ENCODE measurements at places on chromosomes 4 and X.

GRCh38 chrX:153161952-153162351 is 17.1 kb upstream of the MAGEA1 start:
- DNase-seq = no peak

- DNase-seq = no peak
Measured at GRCh38 chr4:105092356-105092755, 54.3 kb upstream of the TET2 start.

DNA sequence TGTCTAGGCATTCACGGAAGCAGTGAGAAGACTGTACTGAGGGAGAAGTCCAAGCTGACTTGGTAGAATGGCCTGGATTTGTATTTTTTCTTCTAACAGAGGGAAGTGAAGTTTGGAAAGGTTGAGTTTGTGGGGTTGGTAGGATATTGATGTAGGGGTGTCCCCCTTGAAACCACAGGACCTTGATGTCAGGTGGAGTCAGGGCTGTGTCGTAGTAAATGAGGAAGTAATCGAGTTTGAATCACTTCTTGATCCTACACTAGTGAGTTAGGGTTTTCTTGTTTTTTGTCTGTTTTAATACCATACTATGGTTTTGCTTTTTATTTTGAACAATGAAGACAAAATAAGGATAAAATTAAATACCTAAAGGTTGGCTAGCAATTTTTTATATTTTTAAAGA is 30.1 kb upstream of the ANAPC4 start:
- no peak for DNase-seq

DNA sequence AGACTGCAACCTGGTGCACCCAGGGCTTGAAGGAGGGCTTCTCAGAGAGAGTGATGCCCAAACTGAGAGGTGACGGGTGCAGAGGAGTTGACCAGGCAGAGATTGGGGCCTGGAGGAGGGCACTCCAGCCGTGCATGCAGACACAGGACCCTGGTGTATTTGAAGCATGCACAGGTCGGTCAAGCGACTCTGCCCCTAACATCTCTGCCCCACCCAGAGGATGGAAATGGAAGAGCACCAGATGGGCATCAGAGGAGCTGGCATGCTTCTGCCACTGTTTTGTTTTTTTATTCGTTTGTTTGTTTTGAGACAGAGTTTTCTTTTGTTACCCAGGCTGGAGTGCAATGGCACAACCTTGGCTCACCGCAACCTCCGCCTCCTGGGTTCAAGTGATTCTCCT is 320.9 kb downstream of the EVC2 start:
- DNase-seq = no peak

- no peak for DNase-seq
Measured at GRCh38 chr4:7460566-7460965, 25.8 kb upstream of the PSAPL1 start.

DNA sequence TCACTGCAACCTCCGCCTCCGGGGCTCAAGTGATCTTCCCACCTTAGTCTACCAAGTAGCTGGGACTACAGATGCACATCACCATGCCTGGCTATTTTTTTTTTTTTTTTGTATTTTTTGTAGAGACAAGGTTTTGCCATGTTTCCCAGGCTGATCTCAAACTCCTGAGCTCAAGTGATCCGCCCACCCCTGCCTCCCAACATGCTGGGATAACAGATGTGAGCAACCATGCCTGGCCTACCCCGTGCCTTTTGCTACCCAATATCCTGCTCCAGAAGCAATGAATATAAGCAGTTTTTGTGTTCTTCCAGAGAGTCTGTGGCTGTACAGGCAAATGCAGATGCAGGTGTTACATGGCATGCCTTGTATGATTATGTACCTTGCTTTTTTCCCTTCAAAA is 50.5 kb downstream of the TBC1D14 start:
- DNase-seq = no peak

DNA sequence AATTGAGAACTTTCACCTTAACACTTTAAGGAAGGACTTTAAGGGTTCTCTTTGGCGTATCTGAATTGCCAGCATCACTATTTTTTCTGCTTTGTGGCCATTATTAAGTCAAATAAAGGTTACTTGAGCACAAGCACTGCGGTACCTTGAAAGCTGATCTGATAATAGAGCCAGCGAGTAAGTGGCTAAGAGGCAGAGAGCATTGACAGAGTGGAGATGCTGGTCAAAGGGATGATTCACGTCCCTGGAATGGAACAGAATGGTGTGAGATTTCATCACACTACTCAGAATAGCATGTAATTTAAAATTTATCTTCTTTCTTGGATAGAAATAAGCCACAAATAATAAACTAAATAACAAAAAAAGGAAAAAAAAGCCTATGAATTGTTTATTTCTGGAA is 57.1 kb upstream of the NPFFR2 start:
- no peak for DNase-seq

DNA sequence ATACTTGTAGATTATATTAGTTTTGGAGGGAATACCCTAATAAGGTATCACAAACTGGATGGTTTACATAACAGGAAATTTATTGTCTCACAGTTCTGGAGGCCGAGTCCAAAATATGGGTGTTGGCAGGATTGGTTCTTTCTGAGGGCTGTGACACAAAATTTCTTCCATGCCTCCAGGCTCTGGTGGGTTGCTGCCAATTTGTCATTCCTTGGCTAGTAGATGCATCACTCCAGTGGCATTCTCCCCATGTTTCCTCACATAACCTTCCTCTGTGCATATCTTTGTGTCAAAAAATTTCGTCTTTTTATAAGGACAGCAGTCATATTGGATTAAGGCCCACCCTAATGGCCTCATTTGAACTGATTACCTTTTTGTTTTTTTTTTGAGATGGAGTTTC is 49.3 kb downstream of the APELA start:
- no peak for DNase-seq

DNA sequence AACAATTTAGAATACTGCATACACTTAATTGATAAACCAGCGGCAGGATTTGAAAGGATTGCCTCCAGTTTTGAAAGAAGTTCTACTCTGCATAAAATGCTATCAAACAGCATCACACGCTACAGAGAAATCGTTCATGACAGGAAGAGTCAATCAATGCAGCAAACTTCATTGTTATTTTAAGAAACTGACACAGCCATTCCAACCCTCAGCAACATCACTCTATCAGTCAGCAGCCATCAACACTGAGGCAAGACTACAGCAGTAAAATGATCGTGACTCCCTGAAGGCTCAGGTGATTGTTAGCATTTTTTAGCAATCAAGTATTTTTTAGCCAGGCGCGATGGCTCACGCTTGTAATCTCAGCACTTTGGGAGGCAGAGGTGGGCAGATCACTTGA is 98.3 kb downstream of the FBXW7 start:
- no peak for DNase-seq

DNA sequence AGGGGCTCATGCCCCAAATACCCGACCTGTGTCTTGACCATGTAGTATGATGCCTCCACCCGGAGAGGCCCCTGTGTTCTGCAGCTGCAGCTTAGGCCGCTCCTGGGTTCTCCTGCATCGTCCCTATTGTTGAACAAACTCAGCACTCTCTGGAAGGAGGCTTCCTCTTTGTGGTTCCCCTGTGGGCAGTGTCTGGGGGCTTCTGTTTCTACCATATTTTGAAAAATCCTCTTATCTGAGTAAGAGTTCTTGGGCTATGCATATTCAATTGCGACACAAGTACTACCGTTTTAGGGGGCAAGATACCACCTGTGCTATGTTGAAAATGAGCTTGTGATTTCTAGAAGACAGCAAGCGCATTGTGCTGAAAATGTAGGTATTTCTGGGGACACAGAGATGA is 276.6 kb downstream of the DHRSX start:
- DNase-seq = no peak

DNA sequence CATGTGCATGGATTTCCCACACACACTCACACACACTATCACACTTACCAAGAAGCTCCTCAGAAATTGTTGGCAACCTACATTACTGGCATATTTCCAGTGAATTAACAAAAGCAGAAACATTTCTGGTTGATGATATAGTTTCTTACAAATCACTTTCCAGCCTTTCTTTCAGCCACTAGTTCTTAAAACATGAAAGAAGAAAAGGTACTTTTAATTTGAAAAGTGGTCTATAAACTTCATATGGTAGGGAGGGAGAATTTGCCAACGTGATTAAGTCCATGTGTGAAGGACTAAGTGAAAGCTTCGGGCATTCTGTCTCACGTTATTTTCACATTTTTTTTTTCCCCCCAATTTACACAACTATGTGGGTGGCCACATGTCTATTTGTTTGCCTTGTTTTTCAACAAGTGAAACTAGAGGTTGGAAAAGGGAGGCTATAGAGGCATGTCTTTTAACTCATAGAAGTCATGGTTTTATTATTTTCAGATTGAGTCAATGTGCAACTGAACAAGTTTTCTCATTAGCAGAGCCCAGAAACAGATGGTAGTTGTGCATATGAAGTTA is 832.1 kb upstream of the INTU start:
- peak; percentile 58 for DNase-seq

GRCh38 chr4:10326075-10326474 is 131.2 kb downstream of the ZNF518B start:
- DNase-seq = no peak

DNA sequence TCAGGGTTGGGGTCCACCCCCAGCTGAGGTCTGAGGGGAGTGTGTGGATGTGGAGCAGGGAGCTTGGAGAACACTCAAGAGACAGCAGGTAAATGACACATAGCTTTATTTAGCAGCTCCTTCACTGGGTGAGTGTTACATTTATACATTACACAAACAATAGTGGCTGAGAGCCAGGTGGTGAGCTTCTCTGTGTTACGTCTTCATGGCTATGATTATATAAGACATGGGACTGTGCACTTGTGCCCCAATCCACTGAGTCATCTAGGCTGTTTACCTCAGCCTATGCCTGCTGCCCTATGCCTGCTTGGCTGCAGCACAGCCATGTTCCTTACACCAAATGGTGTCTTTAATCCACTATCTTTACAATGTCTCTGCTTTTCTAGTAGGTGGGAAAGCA is 459.6 kb downstream of the AFF2 start:
- DNase-seq = no peak

DNA sequence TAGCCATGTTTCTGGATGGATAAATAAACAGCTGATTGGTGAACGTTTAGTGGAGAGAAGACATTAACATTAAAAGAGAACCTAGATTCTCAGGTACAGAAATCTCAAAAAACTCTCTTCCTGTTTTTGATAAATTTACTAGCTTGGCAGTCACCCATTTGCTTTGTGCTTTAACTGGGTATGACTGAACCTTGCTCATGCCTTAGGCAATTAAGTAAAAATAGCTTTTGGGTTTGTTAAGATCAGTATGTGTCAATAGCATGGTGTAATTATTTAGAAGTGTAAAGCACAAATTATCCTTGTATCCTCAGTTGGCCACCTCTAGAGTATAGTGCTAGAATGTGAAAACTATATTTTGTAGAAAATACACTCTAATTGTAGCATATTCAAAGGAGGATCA is 200.0 kb downstream of the CFAP299 start:
- no peak for DNase-seq

All from right lung (tissue), 10 donors.